HCT116 (cell line): ENCODE measurements at places on chromosomes 5 and 9. TPM values are rescaled to one million over a fixed set of nuclear protein-coding genes. Genes with fewer than 3 reads are reported as not detected.

DNA sequence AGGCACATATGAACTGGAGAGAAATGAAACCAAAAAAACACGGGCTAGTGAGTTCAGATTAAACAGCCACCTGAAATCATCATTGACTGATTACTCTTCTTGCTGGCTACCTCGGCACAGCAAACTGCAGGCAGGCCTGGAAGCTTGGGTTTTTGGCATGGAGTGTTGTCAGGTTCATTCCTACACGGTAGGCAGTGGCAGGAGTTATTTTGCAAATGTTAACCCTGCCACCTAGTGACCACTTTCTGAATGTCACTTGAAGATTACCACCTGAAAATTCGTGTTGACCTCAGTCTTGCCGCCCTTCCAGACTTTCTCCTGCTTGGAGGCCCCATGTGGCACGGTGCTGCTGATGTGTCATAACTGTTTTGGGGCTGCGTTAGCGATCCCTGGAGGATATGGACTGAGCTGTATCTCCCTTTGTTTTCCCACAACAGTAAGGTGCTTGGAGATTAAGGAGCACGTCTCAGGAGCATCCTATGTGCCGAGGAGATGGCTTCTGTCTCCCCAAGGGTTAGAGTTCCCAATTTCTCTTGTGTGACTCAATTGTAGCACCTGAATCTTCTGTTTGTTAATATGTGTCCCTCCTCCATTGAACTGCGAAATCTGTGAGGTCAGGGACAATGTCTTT, 12.7 kb upstream of the CD180 start:
- peak; percentile 69 for DNase-seq

DNA sequence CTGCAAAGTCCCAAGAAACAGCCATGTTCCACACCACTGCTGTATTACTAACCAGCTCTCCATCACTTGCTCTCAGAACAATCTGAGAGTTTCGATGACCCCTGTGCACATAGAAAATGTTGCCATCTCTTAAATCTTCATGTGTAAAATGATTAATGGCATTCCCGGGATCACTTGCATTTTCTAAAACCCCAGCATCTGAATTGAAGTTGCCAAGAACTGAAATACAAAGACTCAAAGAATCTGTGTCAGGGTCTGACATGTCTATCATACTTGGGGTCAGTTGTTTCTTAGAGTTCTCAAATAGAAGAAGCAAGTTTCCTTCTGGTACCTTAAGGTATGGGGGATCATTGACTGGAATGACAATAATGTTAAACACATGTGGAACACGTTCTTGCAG, 115.1 kb downstream of the ESM1 start:
- no peak for DNase-seq

The DNAH5 gene
- 0.37 TPM for total RNA-seq

DNA sequence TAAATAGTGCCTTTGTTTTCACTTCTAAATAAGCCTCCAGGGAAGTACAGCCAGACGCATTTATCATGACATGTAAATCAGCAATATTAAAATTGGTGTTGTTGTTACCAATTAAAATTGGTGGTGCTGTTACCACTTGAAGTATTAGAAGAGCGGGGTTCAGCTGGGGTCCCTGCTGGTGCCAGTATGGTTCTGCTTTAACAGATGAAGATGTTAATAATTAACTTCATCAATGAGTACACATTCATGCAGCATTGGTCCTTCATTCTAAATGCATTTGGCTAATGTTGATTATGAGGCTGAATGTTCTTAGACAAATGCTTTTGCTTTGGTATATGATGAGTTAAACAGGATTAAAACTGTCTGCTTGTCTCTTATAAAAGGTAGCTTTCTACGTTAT, 67.6 kb upstream of the TMC1 start:
- DNase-seq: no peak

- no peak for DNase-seq
Observed at GRCh38 chr9:93684161-93684765, 107.9 kb downstream of the PHF2 start.

DNA sequence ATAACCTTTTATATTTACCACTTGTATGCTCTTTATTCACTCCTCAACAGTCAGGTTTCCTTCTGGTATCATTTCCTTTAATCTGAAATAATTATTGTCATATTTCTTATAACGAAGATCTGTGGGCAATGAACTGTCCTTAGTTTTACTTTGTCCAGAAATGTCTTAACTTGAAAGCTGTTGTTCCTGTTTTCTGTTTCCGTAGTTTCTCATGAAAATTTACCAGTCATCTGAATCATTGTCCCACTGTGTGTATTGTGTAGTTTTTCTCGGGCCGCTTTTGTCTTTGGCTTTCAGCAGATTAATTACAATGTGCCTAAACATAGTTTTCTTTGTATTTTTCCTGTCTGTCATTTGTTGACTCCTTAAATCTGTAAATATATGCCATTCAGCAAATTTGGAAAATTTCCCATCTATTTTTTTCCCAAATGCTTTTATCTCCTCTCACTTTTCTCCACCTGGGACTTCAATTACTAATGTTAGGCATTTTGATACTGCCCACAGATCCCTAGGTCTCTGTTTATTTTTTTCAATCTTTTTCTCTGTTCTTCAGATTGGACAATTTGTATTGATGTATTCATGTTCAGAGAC, 74.9 kb downstream of the PDE8B start:
- DNase-seq: no peak

- DNase-seq: no peak
Observed at GRCh38 chr5:81779125-81779915, 28.4 kb upstream of the SSBP2 start.
